Peyer's patch (tissue), 4 donors: ENCODE measurements at places on chromosomes 4 and X. TPM values are rescaled to one million over a fixed set of nuclear protein-coding genes. Genes with fewer than 3 reads are reported as not detected.

GRCh38 chr4:164779811-164780216 is 25.9 kb downstream of the SMIM31 start:
- H3K4me3 ChIP-seq: no peak overlapping the region
- H3K4me1 ChIP-seq: no peaks in the 10 kb centered on the region
- H3K36me3 ChIP-seq: no peaks in the 10 kb centered on the region
- DNase-seq: no peak
- H3K27me3 ChIP-seq: no peaks in the 10 kb centered on the region

GRCh38 chr4:152997288-152997687 is 61.2 kb downstream of the FHDC1 start:
- H3K4me3 ChIP-seq: no peak overlapping the region
- DNase-seq: no peak
- no peaks in the 10 kb centered on the region for H3K36me3 ChIP-seq
- H3K27ac ChIP-seq: no peak overlapping the region
- H3K4me1 ChIP-seq: peaks cover 10% of the 10 kb centered on the region
- no peaks in the 10 kb centered on the region for H3K27me3 ChIP-seq

DNA sequence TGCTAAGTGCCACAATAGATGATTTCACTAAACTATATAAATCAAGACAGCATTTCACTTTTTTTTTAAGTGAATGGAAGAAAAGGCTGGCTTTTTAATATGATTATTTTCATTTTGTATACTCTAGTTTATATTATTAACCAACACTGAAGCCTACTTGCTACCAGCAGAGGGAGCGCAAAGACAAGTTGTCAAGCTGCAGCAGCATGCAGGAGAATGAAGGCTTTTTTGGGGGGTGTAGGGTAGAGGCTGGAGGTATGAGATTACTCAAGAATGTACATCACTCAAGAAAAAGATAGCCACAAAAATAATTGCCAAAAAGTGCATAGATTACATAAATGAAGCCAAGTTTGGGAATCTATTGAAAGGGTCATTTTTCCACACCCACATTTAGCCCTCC is 519.5 kb downstream of the FGF13 start:
- no peak overlapping the region for H3K27ac ChIP-seq
- H3K27me3 ChIP-seq: no peaks in the 10 kb centered on the region
- H3K4me1 ChIP-seq: no peaks in the 10 kb centered on the region
- no peak overlapping the region for H3K4me3 ChIP-seq
- no peaks in the 10 kb centered on the region for H3K36me3 ChIP-seq

GRCh38 chr4:156388826-156389225 is 435.2 kb upstream of the CTSO start:
- no peaks in the 10 kb centered on the region for H3K36me3 ChIP-seq
- H3K4me1 ChIP-seq: no peaks in the 10 kb centered on the region
- no peak overlapping the region for H3K27ac ChIP-seq

DNA sequence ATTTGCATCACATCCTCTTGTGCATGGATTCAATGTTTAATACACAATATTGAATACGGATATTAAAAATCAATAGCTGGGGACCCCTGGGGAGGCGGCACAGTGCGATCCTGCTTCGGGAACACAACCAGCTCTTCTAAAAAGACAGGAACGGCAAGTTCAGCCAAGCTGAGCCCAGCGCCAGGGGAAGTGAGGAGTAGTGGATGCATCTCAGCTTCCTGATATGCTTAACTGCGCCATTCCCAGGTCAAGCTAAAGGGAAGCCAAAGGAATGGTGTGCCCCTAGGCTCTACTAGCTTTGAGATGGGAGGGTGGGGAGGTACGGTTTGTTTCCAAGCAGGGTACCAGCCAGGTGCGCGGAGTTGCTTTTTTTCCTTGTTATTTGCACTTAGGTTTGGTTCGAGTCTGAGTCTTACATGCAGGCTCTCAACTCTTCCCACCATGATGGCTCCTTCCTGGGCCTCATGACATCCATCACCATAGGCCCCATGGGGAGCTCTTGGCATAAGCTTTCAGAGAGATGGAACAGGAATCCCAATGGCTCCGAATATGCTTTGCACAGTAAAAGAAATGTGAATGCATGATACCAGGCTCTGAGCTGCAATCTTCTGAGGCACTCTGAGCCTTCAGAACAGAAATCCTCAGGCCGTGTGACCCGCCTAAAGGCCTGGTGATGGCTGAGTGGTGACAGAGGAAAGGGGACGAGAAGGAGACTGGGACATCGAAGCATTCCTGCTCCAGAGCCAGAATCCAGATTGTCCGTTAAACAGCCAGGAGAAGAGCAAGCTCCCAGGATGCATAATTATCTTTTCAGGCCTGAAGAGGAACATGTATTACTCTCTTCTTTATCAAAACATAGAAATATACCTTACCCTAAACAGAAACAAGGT is 51.8 kb upstream of the BCOR start:
- H3K4me1 ChIP-seq: no peaks in the 10 kb centered on the region
- no peaks in the 10 kb centered on the region for H3K36me3 ChIP-seq
- H3K27ac ChIP-seq: no peak overlapping the region
- H3K4me3 ChIP-seq: no peak overlapping the region
- H3K27me3 ChIP-seq: no peaks in the 10 kb centered on the region

DNA sequence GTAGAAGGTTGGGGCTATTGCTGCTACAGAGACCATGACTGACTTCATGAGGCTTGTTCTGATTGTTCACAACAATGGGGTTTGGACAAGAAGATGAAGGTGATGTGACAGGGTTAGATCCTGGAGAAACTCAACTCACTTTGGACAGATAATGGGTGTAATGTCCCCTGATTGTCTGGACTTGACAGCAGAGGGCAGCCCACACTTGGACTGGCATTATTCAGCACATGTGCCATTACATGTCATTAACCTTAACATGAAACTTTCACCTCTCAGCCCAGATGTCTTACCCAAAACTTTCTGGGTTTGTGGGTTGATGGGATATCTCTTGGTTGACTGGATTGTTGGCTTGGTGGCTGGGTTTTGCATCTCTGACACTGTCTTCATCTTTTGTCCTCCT is 101.5 kb downstream of the MXRA5 start:
- H3K36me3 ChIP-seq: no peaks in the 10 kb centered on the region
- no peak for DNase-seq
- no peak overlapping the region for H3K27ac ChIP-seq

DNA sequence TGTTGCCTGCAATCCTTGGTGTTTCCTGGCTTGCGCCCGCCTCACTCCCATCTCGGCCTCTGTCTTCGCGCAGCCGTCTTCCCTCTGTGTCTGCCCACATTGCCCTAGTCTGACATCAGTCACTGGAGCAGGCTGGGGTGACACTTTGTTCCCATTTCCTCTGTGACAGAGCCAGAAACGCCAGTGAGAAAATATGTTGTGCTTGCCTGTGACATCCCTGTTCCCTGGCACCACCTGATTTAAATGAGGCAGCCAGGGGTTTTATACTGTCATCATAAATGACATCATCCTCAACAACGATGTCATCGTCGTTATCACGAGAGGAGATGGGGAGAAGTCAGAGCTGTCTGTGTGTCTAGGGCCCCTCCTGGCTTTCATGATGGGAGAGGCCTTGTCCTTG is 29.1 kb downstream of the ZNF185 start:
- no peaks in the 10 kb centered on the region for H3K36me3 ChIP-seq
- no peak overlapping the region for H3K27ac ChIP-seq
- H3K27me3 ChIP-seq: no peaks in the 10 kb centered on the region
- no peaks in the 10 kb centered on the region for H3K4me1 ChIP-seq

DNA sequence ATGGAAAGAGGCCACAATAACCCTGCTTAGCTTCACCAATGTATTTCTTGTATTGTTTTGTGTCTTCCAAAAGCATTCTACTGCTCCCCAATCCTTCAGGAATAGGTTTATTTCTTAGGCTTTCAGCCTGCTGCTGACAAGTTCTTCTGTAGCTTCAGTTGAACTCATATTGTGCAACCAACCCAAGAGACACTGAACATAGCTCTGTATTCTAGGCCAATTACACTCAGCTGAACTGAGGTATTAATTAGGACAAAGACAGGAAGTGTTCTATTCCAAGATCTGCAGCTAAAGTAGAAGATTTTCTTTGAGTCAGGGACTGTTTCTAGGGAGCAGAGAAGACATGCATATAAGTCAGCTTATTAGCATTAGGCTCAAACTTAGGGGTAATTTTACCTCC is 151.8 kb downstream of the LHFPL1 start:
- no peaks in the 10 kb centered on the region for H3K4me1 ChIP-seq
- H3K27me3 ChIP-seq: no peaks in the 10 kb centered on the region
- H3K27ac ChIP-seq: no peak overlapping the region
- no peak for DNase-seq
- H3K4me3 ChIP-seq: no peak overlapping the region

DNA sequence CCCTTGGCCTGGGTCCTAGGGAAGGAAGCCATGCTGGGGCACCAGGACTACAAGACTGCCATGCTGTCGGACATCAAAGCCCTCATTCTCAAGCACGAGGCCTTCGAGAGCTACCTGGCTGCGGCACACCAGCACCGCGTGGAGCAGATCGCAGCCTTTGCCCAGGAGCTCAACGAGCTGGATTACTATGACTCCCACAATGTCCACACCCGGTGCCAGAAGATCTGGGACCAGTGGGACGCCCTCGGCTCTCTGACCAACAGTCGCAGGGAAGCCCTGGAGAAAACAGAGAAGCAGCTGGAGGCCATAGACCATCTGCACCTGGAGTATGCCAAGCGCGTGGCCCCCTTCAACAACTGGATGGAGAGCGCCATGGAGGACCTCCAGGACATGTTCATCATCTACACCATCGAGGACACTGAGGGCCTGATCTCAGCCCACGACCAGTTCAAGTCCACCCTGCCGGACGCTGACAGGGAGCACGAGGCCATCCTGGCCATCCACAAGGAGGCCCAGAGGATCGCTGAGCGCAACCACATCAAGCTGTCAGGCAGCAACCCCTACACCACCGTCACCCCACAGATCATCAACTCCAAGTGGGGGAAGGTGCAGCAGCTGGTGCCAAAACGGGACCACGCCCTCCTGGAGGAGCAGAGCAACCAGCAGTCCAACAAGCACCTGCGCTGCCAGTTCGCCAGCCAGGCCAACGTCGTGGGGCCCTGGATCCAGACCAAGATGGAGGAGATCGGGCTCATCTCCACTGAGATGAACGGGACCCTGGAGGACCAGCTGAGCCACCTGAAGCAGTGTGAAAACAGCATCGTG is 487.0 kb downstream of the TRAM1L1 start:
- no peak overlapping the region for H3K4me3 ChIP-seq
- H3K27me3 ChIP-seq: no peaks in the 10 kb centered on the region
- no peaks in the 10 kb centered on the region for H3K4me1 ChIP-seq
- no peak for DNase-seq
- H3K36me3 ChIP-seq: no peaks in the 10 kb centered on the region
- no peak overlapping the region for H3K27ac ChIP-seq

DNA sequence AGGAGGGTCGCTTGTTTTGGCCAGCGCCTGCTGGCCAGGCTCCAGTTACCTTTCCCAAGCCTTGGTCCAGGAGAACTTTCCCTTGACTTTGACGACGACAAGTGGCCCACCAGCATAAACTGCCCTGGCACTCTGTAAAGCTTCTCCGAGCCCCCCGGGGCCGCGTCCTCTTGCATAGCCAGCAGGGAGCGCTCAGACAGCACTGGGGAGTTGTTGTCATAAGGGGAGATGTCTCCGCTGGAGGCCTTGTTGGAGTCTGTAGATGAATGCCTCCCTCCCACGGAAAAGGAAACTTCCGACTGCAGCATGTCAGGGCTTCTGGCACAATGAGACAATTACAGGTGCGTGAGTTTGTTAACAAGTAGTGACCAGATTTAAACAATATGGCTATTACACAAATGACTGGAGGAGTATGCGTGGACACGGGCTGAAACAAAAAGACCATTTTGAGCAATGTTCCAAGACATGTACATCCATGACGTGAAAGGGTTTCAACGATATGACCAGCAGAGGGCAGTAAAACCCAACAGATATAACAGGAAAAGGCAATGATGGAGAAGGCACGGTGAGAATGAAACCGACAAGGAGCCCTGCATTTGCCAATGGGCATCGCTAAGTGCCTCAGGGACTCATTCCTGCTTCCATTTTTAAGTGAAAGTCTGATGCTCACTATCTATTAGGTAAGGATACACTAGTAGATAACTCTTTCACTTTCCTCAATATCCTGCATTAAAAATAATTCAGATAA is 33.0 kb downstream of the HCCS start:
- DNase-seq: no peak
- no peak overlapping the region for H3K4me3 ChIP-seq
- H3K27ac ChIP-seq: no peak overlapping the region
- H3K27me3 ChIP-seq: no peaks in the 10 kb centered on the region

GRCh38 chr4:6716958-6717655 is 1.1 kb downstream of the BLOC1S4 start:
- peak overlapping the region; percentile 90 for H3K4me3 ChIP-seq
- peak overlapping the region; percentile 98 for H3K27ac ChIP-seq
- no peaks in the 10 kb centered on the region for H3K36me3 ChIP-seq
- DNase-seq: no peak
- peaks cover 6% of the 10 kb centered on the region for H3K4me1 ChIP-seq

- H3K4me3 ChIP-seq: no peak overlapping the region
- no peak overlapping the region for H3K27ac ChIP-seq
- no peaks in the 10 kb centered on the region for H3K27me3 ChIP-seq
These were observed 200.5 kb downstream of the FAM133A start for GRCh38 chrX:93874554-93874953.

DNA sequence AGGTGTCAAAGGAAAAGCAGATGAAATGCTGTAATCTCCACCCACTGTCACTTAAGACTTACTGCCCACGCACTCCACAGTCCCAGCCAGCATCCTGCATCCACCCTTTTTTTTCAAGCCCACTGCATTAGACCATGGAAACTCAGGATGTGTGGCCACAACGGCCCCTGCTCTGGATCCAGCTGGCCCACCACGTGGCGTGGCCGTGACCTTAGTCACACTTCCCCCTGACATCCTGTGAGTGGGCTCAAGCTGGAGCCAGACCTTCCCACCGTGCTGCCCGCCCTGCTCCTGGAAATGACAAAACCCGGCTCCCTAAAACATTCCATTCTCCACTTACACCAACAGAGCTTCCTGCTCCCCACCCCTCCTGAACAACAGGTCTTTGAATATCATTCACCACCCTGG is 588.3 kb upstream of the DIPK2B start:
- H3K27me3 ChIP-seq: no peaks in the 10 kb centered on the region
- H3K4me3 ChIP-seq: no peak overlapping the region

DNA sequence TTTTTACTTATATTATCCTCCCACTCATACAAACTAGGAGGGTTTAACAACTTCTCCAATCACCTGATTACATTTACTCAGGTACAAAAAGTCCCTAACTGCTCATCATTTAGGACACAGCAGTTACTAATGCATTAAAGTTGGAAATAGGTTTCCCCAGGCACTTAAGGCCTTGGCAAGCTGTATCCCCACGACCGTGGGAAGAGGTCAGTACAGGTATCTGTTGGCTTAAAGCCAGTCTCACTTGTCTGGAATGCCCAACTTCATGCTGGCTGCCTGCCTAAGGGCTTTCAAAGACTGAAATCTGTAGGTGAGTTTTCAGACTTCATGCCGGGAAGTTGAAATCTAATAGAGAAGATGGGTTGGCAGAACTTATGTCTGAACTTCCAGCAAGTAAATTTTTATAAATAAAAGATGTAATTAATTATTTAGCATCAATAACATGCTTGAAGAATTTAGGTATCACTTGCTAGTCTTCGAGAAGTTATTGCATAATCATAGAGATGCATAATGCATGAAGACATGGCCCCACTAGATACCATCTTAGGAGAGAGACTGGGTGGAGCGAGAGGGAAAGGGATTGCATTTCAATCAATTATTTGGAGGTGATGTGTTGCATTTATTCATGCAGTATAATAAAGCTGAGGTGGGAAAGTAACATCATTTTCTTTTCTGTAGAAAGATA is 54.2 kb downstream of the SCD5 start:
- no peaks in the 10 kb centered on the region for H3K27me3 ChIP-seq
- H3K4me1 ChIP-seq: no peaks in the 10 kb centered on the region
- DNase-seq: no peak
- H3K27ac ChIP-seq: no peak overlapping the region
- H3K4me3 ChIP-seq: no peak overlapping the region
- no peaks in the 10 kb centered on the region for H3K36me3 ChIP-seq

The TNIP3 gene
- not detected for total RNA-seq

The UTP3 gene
- total RNA-seq: 15.9 TPM

The ARHGEF9 gene
- total RNA-seq: 24.7 TPM

The ALB gene
- total RNA-seq: not detected

The UNC5C gene
- 2.5 TPM for total RNA-seq
